ENCODE measurements at places on chromosomes 16 and 17. TPM values are rescaled to one million over a fixed set of nuclear protein-coding genes. Genes with fewer than 3 reads are reported as not detected.

DNA sequence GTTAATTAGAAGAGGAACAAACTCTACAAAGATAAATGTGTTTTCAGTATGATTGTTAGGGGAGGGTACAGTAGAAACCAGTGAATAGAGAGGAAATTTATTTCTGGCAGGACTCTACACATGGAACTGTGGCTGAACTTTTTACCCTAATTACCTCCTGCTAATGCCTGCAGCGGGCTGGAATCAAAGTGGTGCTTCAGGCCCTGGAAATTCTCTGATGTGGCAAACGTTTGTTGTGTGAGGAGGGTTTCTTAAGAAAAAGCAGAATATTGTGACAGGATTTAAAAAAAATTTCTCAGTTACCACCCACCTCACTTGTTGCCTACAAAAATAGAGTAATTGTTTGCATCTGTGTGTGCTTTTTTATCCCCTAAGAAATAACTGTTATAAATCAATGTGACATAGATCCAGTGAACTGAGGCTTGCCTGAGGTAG is 154.5 kb downstream of the BCAS3 start:
- no peak for DNase-seq

DNA sequence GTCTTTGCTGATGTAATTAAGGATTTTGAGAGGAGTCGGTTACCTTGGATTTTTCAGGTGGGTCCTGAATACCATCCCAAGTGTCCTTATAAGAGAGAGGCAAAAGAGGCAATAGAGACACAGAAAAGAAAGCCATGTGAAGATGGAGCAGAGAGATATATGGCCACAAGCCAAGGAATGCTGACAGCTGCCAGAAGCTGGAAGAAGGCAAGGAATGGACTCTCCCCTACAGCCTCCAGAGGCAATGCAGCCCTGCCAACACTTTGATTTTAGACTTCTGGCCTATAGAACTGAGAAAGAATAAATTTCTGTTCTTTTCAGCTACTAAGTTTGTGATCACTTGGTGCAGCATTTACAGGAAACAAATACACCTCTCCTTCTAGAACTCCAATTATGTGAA is 8.2 kb upstream of the RNFT1 start:
- DNase-seq, result no peak

- DNase-seq, result no peak
Measured at GRCh38 chr16:1470481-1471251, 4.2 kb downstream of the CLCN7 start.

DNA sequence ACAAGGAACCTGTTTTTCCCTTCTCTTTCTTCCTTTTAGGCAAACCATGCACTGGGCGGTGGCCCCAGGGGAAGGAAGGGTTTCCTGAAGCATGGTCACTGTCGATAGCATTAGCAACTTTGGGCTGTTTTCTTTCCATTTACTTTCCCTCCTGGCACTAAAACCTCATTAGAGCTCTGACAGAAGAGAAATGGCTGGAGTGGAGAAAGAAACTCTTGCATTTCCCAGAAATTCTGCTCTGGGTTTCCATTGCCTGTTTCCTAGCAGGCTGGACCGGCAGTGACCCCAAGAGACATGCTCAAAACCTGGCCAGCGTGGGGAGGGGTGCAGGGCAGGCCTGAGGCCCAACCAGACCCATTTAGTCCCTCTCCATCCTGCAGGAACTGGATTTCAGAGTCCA is 230.7 kb upstream of the CCL2 start:
- DNase-seq, result no peak

DNA sequence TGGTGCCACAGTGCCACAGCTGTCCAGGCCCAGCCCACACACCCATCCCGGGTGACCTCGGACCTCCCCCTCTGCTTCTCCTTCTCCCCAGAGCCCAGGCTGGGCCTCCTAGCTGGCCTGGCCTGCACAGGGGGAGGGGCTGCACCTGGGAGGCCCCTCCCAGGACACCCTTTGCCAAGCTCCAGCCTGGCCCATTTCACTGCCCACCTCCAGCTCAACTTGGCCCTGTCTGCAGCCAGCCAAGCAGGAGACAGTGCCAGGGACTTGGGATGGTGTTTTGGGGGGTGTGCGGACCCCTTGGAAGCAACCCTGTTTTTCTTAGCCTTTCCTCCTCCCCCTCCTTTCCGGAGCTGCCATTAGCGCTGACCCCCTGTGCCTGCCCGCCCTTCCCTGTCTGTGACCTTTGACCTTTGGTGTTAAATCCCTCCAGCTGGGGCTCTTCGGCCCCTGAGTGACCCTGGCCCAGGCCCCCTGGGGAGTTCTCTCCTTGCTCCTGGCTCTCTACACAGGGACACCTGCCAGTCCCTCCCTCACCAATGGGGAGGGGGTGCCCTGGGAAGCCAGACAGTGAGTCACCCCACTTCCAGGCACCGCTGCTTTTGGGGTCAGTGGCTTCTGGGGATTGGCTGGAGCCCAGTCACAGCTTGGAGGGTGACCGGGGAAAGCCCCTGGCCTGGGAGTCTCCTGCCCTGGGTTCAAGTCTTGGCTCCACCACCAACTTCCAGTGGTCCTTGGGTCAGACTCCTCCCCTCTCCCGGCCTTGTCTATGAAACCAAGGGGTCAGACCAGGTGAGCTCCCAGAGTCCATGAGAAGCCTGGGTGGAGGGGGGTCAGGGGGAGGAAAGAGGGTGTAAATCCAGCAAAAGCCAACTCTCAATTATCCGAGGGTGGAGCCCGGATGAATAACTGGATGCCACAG is 1.9 kb downstream of the GLIS2 start:
- DNase-seq, result peak; percentile 51

- no peak for DNase-seq
Measured at GRCh38 chr16:83907631-83908250, 8.8 kb downstream of the MLYCD start.

GRCh38 chr17:77400445-77400870 is 259.7 kb downstream of the SEC14L1 start:
- no peak for DNase-seq

DNA sequence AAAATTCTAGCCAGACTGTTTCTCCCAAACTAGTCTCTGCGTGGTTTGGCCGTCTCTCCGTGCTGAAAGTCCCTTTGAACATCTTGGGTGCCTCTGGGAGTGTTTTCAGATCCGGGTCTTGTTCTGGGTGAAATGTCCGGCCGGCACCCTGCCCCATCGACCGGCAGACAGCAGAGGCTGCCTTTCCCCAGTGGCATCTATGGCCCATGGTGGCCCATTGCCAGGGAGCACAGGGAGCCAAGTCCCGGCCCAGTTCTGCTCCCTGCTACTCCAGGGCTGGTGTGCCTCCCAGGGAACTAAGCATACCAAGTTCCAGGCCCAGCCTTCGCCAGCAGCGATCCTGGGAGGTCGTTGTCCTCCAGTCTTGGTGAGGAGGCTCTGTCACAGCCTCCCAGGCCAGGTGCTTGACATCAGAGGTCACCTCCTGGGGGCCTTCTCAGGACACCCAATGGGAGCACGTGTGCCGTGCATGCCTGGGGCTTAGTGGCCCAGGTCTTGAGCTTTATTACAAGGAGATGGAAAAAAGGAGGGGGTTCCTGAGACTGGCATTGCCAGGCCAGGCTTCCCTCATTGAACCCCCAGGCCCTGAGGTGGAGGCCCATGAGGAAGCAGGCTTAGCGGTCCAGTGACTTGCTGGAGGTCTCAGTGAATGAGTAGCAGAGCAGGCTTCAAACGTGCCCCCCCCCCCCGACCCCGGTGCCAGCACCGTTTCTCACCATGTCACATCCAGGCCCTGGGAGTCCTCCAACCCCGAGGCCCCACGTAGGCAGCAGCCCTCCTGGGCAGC is 54.0 kb downstream of the PGS1 start:
- DNase-seq, result no peak

- DNase-seq, result peak; percentile 33
Measured at GRCh38 chr16:84818989-84819643, 669 bp upstream of the CRISPLD2 start.

DNA sequence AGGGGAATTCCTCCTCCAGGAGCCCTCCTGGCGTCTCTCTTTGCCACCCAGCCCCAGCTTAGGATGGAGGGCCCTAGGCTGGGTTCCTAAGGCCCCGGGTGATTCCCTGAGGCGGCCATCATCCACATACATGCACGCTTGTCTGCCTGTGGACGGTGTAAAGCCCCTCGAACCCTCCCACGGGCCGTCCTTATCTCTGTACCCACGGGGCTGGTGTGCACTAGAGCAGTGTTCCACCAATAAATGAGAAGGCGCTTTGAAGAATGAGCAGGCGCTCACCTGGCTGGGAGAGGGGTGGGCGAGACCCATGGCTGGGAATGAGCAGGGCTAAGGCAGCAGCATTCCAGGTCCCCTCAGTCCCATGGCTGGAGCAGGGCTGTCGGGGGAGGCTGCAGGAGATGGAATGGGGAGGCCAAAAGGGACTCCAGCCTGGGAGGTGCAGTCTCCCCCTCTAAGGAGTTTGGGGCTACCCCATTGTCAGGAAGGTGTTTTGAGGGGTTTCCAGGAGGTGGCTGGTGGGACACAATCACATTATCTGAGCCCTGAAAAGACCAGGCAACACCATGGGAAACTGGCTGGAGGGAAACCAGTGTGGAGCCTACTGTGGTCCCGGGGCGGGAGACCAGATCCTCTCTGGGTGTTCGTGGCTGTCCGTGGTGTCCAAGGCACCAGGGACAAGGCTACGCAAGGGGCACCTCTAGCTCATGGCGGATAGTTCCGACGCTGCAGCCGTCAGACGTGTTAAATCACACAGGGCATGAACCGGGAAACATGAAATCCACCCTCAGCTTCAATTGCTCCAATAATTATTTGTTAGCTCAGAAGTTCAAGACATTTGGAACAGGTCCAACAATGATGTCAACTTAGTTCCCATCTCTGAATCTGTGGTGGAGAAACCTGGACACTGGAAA is 87.5 kb upstream of the DNAH17 start:
- DNase-seq, result no peak

DNA sequence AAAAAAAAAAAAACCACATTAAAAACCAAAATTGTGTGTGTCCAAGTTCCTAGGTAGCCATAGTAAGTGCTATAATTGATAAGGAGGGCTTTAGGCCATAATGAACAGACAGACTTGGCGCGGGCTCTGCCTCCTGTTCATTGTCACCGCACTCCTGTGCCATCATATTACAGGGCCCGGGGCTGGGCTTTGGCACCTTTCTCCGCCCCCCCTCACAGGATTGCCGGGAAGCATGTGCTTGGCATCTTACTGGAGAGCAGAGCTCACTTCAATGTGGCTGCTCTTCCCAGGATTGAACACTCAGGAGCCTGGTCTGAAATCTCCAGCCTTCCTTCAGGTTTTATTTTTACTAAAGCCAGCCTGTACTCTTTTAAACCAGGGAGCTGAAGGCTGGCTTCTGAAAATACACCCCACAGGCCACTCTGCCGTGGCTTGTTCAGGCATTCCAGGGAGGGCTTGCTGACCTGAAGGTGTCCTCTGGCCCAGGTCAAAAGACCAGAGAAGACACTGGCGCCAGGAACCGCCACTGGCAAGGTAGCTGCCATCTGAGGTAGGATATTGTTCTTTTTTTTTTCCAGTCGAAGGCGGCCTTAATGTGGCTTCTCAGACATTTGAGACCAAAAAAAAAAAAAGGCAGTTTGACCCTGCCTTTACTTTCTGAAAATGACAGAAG is 39.3 kb downstream of the DHRS7B start:
- no peak for DNase-seq

- no peak for DNase-seq
Measured at GRCh38 chr17:30199600-30199999, 35.9 kb downstream of the SLC6A4 start.

GRCh38 chr17:44645341-44645740 is 10.9 kb upstream of the MEIOC start:
- no peak for DNase-seq

GRCh38 chr17:3867106-3867505 is 21.1 kb upstream of the NCBP3 start:
- no peak for DNase-seq

- peak; percentile 58 for DNase-seq
Measured at GRCh38 chr16:69397821-69398521, 12.2 kb upstream of the TERF2 start.

DNA sequence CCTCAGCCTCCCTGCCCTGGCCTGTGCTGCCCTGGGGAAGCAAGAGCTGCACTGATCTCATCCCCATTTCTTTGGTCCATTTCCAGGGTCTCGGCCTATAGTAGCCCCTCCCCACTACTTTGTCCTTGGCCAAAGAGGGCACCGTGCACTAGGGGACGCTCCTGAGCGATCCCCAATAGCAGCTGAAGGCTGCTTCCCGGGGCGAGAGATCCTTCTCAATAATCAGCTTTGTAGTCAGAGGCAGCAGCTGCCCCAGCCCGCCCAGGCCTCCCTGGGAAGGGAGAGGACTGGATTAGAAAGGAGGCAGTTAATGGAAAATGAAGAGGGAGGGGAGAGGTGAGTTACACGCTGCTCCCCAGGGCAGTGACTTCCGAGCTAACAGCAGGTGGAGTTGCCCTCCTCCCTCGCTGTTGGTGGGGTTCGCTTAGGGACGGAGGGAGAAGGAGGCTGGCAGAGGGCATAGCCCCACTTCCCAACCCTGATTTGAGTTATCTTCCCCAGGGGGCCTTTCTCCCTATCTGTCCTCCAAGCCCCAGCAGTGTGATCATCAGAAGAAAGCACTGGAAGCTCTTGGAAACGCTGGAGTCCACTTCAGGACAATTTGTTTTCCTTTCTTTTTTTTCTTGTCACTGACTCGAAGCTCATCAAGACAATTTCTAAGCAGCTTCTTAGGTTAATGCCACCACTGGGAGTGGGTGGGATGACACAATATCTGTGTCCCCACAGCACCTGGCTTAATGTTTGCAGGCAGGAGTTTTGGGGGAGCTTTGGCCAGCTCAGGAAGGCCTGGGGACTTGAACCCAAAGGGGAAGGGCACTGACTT is 2.6 kb downstream of the MXRA7 start:
- DNase-seq, result no peak

DNA sequence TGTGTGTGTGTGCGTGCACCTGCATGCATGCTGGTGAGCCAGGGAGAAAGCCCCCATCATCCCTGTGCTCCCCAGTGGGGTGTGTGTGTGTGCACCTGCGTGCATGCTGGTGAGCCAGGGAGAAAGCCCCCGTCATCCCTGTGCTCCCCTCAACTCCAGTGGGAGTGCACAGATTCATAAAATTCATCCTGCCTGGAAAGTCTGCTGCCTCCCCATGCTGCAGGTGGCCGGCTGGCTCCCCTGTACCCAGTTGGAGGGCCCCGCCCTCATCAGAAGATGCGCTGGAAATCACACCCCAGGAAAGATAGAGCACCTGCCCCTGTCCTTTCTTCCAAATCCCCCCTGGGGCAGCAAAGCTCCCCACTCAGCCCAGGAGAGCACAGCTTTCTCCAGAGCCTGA is 84.8 kb upstream of the DOC2B start:
- DNase-seq, result no peak

Gene MRM1
- 43.5 TPM for total RNA-seq

Gene ABR
- 76.3 TPM for total RNA-seq

Gene SLC38A8
- total RNA-seq, result not detected

Gene STAT3
- total RNA-seq, result 183 TPM

Gene CBX2
- total RNA-seq, result 8.3 TPM

Gene CA7
- not detected for total RNA-seq

Gene LPO
- total RNA-seq, result not detected

Gene BMERB1
- 3.0 TPM for total RNA-seq

Gene PMFBP1
- 8.5 TPM for total RNA-seq

Gene ATP1B2
- not detected for total RNA-seq

Gene TAC4
- total RNA-seq, result not detected

Gene KRT40
- total RNA-seq, result not detected

Gene COTL1
- total RNA-seq, result 343 TPM
